ENCODE measurements at places on chromosomes 1 and 21.

- DNase-seq: no peak
These were observed 1.6 kb downstream of the PCAT6 start for GRCh38 chr1:202812176-202813026.

DNA sequence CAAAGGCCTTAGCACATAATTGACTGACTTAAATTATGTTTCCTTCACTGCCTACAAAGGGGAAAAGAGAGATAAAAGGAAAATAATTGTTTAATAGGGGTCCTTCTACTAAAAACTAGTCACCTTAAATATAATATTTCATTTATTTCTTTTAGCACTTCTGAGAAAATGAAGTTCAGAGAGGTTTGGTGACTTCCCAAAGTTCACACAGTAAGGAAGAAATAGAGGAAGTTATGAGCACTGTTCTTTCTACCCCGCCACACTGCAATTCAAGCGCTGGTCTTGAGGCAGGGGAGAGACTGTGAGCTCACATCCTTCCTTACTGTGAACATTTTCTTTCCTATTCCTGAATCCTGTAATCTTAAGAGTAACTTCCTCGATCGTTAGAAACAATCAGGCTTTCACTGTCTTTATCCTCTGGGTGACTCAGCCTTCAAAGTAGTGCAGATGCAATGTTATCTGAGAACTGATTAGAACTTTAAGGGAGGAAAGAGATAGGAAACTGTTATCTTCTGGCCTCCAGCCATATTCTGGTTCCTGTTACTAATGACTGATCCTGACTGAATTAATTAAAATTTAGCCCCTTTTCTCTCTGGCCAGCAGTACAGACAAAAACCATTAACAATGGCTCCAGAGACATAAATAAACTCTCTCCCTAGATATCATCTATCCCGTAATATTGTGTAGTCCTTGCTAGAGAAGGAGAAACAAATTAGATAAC is 6.8 kb downstream of the RGS5 start:
- no peak for DNase-seq

DNA sequence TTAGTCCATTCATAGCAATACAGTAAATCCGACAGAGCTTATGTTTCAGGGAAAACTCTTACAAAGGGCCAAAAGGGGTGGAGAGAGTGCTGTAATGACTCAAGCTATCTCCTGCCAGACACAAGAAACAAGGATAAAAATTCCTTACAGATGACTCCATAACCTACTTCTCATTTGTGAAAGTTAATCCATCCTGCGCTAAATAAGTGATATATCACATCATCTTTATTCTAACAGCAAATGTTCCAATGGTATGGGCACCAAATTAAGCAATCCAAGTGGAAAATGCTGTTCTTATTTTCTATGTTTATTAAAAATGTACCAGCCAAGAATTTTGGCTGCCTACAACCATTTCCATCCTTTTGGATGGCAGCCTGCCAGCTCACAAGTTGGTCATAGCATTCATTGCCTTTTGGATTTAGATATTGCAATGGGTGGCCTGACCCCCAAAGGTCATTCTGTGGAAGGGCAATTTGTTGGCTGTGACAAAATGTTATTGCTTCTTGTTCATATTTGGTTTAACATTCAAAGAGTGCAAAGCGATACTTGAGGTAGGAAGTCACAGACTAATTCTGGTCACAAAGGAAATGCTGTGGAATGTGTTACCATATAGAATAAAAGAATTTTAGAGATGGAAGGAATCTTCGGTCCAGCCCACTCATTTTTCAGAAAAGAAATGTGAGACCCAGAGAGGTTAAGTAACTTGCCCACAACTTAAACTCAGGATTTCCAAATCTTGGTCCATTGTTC is 2.8 kb upstream of the ENAH start:
- no peak for DNase-seq

DNA sequence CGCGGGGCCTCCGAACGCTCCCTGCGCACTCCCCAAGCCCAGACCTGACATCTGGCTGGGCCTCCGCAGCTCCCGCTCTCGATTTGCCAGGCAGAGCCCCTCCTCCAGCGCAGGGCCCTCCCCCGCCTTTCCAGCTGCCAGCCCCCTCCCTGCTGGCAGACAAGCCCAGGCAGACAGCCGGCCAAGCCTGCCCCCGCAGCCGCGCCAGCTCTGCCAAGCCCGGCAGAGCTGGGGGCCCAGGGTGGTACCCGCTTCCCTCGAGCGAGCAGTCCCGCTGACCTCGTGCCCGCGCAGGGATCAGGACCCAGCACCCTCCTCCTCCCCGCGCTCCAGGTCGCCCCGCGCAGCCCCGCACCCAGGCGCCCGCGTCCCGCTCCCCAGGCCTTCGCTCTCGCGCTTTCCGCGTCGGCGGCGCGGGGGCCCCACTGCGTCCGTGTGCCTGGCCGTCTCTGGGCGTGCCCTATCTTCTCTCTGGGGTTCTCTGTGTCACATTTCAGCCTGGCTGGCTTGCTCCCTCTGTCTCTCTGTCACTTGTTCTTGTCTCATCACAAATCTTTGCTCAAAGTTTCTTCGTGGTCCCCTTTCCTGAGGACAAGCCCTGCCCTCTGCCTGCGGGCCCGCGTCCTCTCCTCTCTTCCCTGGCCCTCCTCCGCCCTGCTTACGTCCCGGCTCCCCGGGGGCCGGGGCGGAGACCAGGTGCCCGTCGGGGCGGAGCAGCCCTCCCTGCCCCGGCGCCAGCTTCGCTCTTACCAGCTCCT is 580 bp downstream of the INKA2 start:
- DNase-seq: peak; percentile 83

DNA sequence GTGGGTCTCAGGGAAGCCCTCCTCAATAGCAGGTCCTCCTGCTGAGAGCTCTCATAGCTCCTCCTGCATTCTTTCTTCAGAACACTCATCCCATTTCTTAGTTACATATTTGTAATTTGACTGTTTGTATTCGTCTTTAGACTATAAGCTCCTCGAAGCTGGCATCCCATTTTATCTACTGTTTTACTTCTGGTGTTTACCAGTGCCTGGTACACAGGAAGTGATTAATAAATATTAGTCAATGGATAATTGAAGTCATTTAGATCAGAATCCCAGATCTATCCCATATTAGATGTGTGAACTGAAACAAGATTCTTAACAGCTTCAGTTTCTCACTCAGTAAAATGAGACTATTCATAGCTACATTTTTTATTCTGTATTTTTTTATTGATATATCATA is 88.7 kb downstream of the PLPP3 start:
- no peak for DNase-seq

- no peak for DNase-seq
These were observed 578.1 kb downstream of the AJAP1 start for GRCh38 chr1:5232537-5232936.

DNA sequence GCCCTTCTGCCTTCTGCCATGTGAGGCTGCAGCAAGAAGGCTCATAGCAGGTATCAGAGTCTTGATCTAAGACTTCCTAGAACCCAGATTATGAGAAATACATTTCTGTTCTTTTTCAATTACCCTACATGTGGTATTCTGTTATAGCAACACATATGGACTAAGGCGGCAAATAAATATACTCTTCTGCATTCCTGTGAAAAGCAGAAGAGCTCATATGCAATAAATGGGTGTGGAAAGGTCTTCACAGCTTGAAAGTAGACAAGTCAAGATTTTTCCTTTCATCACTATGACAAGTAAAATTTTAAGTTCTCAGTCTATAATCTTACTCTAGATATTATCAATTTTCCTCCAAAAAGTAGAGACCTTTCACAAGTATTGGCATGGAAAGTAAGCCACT is 36.6 kb downstream of the TNFSF18 start:
- DNase-seq: no peak

GRCh38 chr1:204445860-204446412 is 34.3 kb upstream of the PPP1R15B start:
- DNase-seq: no peak

DNA sequence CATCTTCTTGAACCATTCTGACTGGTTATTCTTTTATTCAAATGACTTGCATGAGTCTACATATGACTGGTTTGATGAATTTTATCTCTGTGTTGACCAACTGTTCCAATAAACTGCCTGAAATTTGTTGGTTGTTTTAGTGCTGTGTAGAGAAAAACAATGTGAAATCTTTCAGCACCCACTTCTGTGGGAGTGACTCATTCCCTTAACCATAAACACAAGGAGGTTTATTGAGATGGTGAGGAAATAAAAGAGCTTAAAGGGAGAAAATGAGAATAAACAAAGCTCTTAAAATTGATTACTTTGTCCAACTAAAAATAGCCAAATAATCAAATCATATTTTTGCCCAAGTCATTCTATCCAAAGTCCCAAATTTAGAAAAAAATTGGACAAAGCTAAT is 341.1 kb downstream of the TGFB2 start:
- DNase-seq: no peak

DNA sequence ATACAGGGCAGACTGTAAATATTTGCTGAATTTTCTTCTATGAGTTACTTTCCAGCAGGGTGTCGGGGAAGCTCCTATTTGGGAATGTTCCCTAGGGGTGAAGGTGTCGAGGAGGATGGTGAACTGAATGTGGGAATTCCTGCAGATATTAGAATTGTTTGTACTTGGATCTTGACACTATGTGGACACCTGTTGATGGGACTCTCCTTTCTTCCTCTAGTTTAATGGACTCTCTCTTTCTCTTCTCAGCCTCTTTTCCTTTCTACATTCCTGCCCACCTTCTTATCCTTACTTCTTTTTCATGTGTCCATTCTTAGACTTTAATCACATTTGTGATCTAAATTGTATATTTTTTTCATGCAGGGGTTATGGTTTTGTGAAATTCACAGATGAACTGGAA is 14.0 kb downstream of the TRNAU1AP start:
- no peak for DNase-seq

GRCh38 chr1:44300852-44301251 is 54.2 kb downstream of the ERI3 start:
- no peak for DNase-seq

DNA sequence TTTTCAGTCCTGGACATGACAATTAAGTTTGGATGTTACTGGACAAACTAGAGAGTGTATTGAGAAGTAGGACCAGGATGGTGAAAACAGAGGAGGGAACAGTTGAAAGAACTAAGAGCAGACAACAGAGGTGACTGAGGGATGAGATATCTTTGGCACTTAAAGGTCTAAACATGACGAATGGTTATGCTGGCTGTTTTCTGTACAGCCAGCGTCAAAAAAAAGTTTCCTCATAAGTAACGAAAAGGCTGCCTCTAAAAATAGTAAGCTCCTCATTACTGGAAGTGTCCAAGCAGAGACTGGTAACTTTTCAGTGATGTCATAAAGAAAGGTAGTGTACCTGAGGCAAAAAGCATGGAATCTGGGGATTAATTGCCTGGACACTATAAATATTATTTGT is 35.2 kb upstream of the AK4 start:
- DNase-seq: no peak

DNA sequence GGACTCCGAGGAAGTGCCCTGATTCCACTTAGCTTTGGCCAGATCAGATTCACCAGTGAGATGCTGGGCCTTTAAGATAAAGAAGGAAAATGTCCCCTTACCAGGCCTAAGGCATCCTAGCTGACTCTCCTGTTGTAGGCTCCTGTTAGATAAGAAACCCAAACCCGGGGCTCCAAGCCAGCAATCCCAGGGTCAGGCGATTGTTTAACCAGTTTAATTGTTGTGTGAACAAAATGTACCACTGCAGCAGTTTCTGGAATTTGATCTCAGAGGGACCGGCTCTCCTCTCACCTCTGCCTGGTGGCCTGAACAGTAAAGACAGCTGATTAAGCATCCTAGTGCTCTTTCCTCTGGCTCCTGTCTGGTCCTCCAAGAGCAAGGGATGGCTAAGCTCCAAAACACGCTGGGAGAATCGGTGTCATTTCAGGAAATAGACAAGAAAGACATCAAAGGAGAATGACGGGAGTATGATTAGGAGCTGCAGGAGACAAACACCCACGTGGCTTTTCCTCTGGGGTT is 9.3 kb upstream of the KLHDC8A start:
- DNase-seq: no peak

DNA sequence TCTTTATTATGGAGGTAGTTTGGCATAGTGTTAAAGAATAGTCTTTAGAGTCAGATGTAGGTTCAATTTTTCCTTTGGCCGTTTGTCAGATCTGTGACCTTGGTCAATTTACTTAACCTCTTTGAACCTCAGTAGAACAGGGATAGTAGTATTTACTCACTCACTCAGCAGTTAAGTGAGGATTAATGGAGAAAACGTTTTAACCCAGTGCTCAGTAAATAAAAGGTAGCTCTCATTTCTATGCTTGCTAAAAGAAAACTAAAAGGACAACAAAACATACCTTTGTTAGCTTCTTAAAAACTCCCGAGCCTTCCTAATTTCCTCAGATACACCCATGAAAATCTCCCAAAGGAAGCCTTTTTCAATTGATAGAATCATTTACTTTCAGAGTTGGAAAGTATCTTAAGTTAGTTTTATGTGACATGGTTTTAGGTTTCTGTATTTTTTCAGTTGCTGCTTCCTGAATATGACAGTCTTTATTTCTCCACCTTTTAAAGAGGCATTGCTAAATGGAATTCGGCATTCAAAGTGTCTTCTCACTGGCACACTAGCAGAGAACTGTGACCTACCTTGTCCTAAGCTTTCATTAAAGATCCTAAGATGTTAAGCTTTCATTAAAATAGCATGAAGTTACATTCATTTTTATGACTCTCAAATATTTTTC is 7.8 kb downstream of the ABCD3 start:
- no peak for DNase-seq

- no peak for DNase-seq
These were observed 26.3 kb upstream of the CD34 start for GRCh38 chr1:207937204-207937603.

GRCh38 chr1:151377150-151377884 is 4.8 kb upstream of the SELENBP1 start:
- no peak for DNase-seq

- DNase-seq: no peak
These were observed 258.3 kb downstream of the MATN1 start for GRCh38 chr1:30465096-30465495.

DNA sequence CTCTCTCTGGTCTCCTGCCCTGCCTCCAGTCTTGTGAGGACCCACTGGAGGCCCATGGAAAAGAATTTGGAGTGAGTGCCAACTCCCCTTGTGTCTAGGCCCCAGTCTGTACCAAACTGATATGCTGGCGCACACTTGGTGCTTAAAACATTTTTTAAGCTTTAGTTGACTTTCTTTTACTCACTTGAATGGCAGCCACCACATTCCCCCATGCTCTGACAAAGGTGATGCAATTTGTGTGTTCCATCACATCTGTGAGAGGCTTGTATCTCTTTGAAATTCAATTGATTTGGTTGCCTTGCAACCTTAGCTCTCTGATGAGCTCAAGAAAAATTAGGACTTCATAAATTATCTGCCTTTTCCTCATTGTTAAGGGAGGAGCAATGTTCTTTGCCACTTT is 30.5 kb upstream of the WDTC1 start:
- DNase-seq: no peak
